CD4-positive, alpha-beta T cell treated with Interleukin-6 for 4 hours (primary cell): ENCODE measurements at places on chromosomes 5 and 9.

GRCh38 chr5:6585168-6585567, 47.7 kb downstream of the NSUN2 start:
- DNase-seq, result no peak

DNA sequence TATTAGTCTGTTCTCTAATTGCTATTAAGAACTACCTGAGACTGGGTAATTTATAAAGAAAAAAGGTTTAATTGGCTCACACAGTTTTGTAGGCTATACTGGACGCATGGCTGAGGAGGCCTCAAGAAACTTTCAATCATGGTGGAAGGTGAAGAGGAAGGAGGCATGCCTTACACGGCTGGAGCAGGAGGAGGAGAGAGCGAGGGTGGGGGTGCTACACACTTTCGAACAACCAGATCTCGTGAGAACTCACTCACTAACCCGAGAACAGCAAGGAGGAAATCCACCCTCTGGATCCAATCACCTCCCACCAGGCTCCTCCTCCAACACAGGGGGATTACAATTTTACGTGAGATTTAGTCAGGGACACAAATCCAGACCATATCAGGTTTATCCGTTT, 90.0 kb downstream of the RMI1 start:
- no peak for DNase-seq

DNA sequence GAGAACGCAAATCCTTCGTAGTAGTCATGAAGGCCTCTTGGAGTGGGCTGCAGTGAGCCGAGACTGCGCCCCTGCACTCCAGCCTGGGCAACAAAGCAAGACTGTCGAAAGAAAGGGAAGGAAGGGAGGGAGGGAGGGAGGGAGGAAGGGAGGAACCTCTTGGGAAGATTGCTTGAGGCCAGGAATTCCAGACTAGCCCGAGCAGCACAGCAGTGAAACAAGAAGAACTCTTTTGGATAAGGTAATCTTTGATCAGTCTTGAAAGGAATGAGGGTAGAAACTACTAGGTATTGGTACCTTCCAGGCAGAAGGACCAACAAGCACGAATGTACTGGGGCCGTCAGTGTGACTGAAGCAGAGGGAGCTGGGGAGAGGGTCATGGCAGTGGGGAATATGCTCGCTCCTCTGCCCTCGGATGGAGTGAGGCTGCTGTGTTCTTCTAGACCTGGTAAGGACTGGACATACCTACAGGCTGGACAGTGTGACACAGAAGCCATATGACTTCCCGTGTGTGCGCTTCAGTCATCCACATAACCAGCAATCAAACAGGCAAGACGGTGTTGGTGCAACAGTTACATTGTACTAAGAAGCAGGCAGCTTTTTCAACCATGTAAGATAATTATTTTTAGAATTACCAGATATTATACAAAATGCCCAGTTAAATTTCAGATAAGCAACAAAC, 45.2 kb downstream of the P4HA2 start:
- no peak for DNase-seq

DNA sequence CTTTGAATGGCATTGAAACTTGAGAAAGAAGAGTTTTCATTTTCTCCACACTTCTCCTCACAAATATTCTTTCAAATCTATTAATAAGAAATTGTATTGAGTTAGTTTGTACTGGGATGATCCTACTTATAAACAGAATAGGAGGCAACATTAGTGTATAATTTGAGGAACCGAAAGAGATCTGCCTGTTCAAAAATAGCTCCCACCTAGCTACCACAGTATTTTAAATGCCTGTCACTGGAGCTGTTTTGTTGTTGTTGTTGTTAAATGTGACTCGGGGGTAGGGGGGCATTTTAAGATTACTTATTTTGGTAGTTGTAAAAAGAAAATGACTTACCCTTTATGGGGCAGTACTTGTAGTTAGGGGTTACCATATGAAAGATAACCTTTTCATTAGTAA, 20.1 kb upstream of the HAPLN1 start:
- DNase-seq, result no peak

GRCh38 chr5:53537711-53538110, 22.7 kb upstream of the NDUFS4 start:
- no peak for DNase-seq

DNA sequence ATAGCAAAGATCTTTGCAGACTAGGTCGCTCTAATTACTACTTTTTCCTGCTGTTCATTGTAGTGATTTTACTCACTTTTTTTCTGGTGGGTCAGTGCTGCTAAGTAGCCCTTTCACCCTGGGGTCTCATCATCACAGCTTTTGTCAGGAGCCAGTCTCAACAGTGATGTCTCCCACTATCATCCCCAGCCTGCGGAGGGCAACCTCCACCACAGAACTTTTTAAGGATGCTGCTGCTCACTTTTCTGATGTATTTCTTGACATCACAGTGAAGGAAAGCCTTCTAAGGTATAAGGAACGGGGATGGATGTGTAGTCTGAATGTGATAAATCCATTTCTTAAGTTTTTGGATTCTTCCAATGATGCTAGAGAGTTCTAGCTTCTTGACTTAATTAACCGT, 242.5 kb upstream of the RIOK2 start:
- no peak for DNase-seq

DNA sequence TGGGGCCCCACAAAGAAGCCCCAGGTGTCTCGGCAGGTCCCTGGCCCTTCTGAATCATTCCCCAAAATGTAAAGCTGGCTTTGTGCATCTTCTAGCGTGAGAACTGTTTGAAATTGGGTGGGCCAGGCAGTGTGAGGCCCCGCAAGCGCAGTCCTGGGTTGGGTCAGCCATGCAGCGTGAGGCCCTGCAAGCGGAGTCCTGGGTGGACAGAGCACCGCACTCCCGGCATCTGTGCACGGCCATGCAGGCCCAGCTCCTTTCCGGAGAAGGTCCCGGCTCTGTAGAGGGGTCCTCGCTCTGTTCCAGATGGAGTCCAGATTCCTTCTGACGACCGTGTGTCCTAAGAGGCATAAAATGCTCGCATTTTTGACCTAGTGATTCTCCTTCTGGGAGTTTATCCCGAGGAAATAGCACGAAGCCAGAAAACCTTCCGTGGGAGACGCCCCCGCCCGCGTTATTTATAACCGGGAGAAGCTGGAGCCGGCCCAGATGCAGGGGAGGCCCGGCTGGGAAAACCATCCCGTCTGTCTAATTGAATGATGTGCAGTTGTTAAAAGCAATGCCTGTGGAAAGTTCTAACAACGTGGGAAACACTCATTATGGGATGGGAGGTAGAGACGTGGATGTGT, 19.4 kb upstream of the NOTCH1 start:
- DNase-seq, result no peak

- DNase-seq, result no peak
These were observed 47.5 kb upstream of the CLK4 start for GRCh38 chr5:178674334-178674733.
